Stimulated activated CD4-positive, alpha-beta T cell treated with anti-CD3 and anti-CD28 coated beads, Interleukin-15, amount 100 ng/mL, for 48 hours (primary cell): ENCODE measurements at places on chromosomes 1 and 21.

DNA sequence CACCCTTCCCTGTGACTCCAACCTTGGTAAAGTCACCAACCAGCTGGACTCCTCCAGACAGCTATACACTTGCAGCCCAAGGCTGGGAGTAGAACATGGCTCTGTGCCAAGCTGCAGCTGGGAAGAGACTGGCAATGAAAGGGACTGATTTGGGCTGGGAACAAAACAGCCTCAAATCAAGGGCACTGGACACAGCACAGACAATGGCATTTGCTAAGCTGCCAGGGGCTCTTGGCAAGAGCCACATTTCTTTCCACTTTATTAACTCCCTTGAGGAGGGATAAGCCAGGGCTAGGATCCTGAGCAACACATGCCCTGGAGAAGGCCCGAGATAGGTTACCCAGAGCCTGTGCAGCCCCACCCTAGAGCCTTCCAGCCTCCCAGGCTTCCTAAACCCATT lies 12.0 kb downstream of the SYT11 start:
- no peak for DNase-seq

- DNase-seq, result no peak
Measured at GRCh38 chr1:166197597-166197996, 30.8 kb upstream of the FAM78B start.

DNA sequence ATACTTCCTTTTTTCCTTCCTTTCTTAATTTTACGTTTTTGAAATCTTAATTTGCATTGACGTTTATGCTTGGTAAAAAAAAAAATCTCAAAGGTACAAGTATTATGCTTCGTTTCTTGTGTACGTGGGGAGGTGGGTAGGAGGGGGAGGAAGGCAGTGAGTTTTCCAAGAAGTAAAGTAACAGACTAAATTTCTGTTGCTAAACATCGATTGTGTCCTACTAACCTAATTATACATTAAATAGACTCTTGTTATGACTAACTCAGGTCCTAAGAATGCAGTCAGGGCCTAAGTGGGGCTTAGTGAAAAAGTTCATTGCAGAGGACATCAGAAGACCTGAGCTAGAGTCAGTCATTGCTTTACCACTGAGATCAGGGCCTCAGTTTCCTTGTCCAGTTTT lies 17.5 kb downstream of the NEK7 start:
- no peak for DNase-seq

- no peak for DNase-seq
Measured at GRCh38 chr1:11256299-11256698, 6.1 kb downstream of the MTOR start.

GRCh38 chr21:27633631-27634030 lies 666.7 kb upstream of the ADAMTS5 start:
- DNase-seq, result no peak

DNA sequence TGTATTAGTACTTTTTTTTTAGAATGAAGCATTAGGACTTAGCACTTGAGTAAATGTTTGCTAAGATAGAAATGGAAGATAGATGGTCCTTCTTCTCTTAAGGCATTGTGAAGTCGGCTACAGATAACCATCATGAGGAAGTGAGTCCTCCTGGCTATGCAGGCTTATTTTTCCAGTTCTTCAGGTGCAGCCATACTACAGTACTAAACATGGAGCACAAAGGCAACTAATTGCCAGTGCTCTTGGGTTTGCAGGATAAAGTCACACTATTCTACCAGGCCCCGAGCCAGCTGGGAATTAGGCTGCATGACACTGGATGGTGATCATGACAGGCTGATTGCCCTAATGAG lies 197.3 kb upstream of the SGIP1 start:
- DNase-seq, result no peak

DNA sequence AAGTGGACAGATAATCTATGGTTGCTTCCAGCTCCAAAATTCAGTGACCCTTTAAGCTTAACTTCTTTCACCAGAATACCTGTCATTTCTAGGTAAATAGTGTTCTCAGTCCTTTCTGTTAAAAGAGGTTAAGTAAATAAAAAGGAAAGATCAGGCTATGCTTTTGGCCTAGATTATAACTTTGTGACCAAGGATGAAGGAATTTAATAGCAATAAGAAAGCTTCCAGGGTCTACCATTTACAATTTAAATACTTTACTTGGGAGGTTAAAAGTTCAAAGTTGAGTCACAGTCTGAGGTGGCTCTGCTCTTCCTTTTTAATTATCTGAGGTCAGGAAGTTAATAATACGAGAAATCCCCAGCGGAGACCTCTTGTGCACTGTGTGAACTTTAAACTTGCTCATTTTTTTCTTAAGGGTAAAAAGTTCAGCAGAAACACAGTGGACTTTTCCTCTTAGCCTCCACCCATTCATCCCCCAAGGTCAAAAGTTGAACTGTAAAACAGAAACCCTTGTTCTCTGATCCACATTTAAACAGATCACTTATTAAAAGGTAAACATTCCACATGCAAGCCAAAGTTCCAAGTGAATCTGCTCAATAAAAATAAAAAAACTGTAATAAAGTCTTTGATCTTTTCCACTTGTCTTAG lies 187.1 kb downstream of the NRIP1 start:
- DNase-seq, result no peak

GRCh38 chr1:88302843-88303486 lies 381.1 kb upstream of the PKN2 start:
- no peak for DNase-seq

DNA sequence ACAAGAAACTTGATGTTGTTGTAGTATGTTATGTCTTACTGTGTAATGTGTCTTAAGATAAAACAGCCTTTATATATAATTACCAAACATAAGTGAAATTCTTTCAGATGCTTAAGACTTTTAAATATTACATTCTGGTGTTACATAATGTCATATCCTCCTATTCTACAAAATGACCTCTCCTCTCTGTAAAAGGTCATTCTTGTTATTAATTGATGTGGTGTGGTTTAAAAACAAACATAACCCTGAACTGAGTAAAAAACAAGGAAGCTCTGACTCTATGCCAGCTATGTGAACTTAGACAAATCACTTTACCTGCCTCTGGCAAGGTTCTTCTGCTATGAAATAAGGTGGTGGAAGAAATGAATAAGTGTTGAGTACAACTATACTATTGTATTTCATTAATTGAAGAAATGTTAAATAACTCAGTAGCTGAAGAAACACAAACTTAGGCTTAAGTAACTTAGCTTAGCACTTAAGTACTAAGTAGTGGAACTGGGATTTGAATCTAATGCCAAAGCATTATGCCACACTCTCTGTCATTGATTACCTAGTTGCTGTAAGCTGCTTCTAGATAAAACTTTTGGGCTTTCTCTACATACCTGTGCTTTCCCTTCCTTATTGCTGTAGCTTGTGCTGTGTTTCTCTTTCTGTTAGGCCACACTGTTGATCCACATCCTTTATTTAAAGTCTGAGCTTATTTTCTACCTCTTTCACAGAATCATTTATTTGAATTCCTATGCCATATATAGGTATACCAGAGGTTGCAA lies 859 bp upstream of the ANGPTL1 start:
- DNase-seq, result no peak

DNA sequence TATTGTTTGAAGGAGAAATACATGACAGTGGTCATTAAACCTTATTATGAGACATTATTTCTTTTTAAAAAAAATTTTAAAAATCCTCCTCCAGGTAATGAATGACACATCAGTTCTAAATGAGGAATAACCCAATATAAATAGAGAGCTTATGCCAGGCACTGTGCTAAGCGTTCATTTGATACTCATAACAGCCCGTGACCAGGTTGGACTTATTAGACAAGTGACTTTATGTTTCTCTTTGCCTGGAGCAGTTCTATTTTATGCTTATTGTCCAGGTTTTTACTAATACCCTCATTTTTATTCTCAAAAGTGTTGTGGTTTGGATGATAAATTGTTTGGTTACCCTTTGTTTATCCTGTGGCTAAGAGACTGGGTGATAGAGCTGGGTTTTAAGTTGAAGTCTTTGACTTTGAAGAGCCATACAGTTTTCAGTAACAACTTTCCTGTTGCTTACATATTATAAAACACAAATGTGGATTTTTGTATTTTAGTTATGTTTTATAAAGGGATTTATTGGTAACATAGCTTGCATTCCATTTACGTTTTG lies 84.2 kb downstream of the RABGAP1L start:
- DNase-seq, result no peak

DNA sequence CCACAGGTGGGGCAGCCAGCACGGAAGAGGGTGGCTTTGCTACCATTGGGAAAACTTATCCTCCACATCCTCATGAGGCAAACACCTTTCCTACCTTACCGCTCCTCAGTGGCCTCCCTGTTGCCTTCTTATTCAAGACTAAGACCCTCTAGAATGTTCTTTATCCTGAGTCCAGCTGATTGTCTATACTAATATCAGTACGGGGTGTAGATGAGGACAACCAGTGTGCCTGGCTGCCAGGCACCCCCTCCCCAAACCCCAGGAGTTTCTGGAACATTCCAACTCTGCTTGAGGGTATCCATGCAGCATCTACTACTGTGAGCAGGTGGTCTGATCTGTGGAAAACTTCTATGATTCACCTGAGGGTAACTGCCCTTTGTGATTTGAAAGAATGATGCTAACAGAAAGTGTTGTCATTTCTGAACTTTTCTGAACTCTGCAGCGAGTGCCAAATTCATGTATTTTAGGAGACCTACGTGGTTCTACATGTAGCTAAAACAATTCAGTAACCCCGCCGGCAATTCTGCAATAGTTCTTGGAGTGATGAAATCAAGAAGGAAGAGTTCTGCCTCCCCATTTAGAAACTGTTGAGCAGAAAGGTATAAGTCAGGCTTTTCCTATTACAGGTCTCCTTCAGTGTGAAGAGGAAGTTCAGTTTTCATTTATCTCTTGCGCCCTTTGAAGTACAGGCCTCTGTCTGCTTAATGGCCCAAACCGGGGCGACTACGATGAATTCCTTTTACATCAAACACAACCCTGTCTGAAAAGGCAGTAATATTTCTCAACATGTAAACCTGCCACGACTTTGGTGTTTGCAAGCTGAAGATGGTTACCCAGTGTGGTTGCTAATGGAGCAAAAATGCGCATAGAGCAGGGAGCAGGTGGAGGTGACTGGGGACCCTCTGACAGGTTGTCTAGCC lies 80.4 kb downstream of the RUNX1 start:
- no peak for DNase-seq

GRCh38 chr1:70978623-70979022 lies 69.0 kb downstream of the PTGER3 start:
- no peak for DNase-seq
